ENCODE measurements at places on chromosomes 2 and 18.

GRCh38 chr2:17171446-17172049 lies 346.7 kb downstream of the RAD51AP2 start:
- DNase-seq = no peak

- no peak for DNase-seq
These were observed 143.1 kb upstream of the TTC39C start for GRCh38 chr18:23871410-23871809.

GRCh38 chr18:61892683-61893308 lies at the start of gene RNF152:
TSS of gene RNF152 (minus strand) at chr18:61893007. CDS start at chr18:61816463, 76,544 bp downstream.
- no peak for DNase-seq

DNA sequence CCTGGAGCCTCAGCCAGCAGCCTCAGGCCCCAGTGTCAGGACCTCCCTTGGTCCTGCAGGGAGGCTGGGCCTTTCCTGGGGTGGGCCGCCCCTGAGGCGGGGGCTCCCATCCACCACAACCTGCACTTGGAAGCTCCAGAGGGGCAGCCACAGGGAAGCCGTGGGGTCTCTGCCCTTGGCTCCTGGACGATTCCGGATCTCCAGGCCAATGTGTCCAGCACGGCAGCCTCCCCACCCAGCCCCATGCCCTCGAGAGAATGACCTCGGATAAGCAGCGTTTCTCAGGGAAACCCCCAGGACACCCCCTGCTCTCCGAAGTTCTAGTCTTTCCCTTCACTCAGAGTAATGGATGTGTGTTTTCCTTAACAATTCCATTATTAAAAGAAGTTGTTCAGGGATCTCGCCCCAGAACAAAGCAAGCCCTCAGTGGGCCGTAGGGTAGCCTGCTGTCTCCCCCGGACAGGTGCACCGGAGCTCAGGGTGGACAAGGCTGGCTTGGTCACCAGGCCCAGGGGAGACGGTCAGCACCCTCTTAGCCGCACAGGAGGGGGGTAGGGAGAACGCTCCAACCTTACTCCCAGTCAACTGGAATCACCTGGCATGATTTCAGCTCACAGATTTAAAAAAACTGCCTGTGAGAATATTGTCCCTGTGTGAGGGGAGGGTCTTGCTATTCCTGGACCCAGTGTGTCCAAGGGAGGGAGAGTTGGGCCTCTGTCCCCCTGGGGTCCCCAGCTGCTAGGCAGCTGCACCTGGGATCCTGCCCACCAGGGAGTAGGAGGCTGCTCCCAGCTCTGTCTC lies 72.2 kb upstream of the OTOS start:
- DNase-seq = no peak

- DNase-seq = no peak
These were observed 69.1 kb downstream of the CWC22 start for GRCh38 chr2:179938026-179938425.

GRCh38 chr18:77906103-77906892 lies 656.6 kb downstream of the GALR1 start:
- no peak for DNase-seq

- DNase-seq = no peak
These were observed 111.0 kb upstream of the ANKRD30BL start for GRCh38 chr2:132272713-132273112.

DNA sequence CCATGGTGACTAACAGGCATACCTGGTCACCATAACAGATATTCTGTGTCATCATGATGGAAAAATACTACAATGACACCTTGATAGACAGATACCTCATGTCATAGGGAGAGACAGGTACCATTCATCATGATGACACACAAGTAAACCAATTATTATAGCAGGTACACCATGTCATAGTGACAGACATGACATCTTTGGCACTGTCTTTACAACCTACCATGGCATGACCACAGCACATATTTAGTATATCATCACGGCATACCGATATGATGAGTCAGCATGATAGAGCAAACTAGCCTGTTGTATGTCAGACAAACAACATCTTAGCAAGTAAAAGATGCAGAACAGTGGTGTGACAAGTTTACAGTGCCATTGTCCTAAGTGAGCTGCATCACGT lies 101.3 kb upstream of the KLHL29 start:
- DNase-seq = no peak

DNA sequence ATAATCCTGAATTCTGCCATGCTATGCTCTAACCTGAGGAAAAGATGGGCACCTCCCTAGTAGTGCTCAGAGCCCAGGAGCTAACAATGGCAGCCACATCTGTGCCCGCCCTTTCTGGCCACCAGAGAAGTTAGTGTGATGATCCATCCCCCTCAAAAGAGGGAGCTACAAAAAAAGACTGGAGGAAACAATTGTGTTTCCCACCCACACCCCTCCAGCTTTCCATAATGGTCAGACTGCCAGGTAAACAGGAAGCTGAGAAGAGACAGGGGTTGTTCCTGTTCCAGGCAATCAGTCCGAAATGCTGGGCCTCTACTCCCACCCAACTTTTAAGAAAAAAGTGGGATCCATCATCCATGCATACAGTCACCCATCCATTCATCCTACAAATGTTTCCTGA lies 3.2 kb downstream of the TBC1D8 start:
- DNase-seq = no peak

- DNase-seq = no peak
These were observed 34.0 kb upstream of the CTIF start for GRCh38 chr18:48504819-48505218.

- no peak for DNase-seq
These were observed 6.9 kb downstream of the SCN7A start for GRCh38 chr2:166487171-166487570.

DNA sequence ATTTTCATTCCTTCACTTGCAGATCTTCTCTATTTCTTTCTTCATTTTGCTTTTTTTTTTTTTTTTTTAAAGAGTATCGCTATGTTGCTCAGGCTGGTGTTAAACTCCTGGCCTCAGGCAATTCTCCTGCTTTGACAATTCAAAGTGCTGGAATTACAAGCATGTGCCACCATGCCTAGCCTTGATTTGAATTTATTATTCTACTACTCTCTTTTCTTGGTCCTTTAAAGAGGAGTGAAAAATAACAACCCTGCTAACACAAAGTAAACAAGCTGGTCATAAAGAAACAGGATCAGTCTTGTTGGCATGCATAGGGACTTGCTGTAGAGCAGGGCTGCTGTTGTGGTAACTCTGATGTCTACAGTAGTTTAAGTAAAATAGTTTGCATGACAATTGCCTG lies 1615.3 kb upstream of the ZEB2 start:
- no peak for DNase-seq

DNA sequence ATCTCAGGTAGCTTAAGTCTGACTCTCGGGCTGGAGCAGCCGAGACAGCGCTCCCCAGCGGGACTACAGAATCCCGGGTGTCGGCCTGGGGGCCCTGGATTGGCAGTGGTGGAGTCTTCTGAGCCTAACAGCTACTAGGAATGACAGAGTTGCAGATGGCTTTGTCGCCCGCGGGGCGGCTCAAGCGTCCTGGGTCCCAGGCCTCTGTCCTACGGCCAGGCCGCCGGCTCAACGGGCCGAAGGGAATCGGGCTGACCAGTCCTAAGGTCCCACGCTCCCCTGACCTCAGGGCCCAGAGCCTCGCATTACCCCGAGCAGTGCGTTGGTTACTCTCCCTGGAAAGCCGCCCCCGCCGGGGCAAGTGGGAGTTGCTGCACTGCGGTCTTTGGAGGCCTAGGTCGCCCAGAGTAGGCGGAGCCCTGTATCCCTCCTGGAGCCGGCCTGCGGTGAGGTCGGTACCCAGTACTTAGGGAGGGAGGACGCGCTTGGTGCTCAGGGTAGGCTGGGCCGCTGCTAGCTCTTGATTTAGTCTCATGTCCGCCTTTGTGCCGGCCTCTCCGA lies 8.8 kb downstream of the SIX2 start:
- no peak for DNase-seq

- no peak for DNase-seq
These were observed 419.5 kb upstream of the CELF4 start for GRCh38 chr18:37985126-37985525.

- DNase-seq = no peak
These were observed 9.7 kb downstream of the COBLL1 start for GRCh38 chr2:164831887-164832286.

- DNase-seq = no peak
These were observed 195.3 kb upstream of the CDH2 start for GRCh38 chr18:28372186-28372585.

- DNase-seq = no peak
These were observed 135.9 kb downstream of the TPGS2 start for GRCh38 chr18:36692921-36693332.

GRCh38 chr2:24682304-24682703 lies 110.9 kb downstream of the PTRHD1 start:
- no peak for DNase-seq

DNA sequence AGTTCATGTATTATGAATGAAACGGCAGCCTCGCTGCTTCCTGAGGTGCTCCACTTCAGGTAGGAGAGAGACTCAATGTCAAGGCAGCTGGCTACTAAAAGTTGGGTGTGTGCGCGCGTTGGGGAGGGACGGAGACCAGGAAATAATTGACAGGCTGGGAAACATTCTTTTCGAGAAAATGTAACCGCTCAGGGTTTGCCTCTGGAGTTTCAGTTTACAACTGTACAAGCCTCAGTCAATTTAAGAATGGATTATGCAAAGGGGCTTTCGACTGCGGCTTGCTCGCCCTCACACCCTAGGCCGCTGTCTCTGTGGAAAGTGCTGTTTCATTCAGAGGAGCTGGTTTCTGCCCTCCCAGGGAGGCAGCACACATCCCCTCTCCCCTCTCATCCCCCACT lies 4.4 kb upstream of the SPRED2 start:
- no peak for DNase-seq

- no peak for DNase-seq
These were observed 73.5 kb downstream of the VAPA start for GRCh38 chr18:9987345-9987744.

GRCh38 chr2:200380091-200380561 lies 73.6 kb downstream of the SPATS2L start:
- no peak for DNase-seq

- no peak for DNase-seq
These were observed 71.5 kb downstream of the LTBP1 start for GRCh38 chr2:33018271-33018670.

GRCh38 chr2:53911434-53912189 lies 51.8 kb upstream of the GPR75 start:
- no peak for DNase-seq

- no peak for DNase-seq
These were observed 599.9 kb upstream of the POU3F3 start for GRCh38 chr2:104254017-104254416.

DNA sequence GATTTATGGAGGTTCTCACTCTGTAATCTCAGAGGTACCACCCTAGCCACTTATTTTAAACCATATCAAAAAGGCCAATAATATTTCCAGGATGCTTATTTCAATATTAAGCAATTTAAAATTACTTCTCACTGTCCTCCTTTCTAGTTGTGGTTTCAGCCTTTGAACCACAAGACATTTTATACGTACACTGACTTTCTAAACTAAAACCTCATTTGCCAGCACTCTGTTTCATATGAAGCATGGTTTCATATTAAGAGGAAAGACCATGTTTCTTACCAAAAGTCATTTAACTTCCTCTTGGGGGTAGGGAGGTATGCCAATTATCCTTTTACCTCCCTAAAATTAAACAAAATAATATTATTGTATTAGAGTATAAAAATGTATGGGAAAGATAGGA lies 399.8 kb downstream of the CDH7 start:
- no peak for DNase-seq

- no peak for DNase-seq
These were observed 24.8 kb upstream of the STAT1 start for GRCh38 chr2:191038741-191039140.

GRCh38 chr2:84965827-84966226 lies 5.1 kb upstream of the KCMF1 start:
- DNase-seq = no peak

GRCh38 chr2:98693477-98693876 lies 37.5 kb downstream of the MGAT4A start:
- DNase-seq = no peak

DNA sequence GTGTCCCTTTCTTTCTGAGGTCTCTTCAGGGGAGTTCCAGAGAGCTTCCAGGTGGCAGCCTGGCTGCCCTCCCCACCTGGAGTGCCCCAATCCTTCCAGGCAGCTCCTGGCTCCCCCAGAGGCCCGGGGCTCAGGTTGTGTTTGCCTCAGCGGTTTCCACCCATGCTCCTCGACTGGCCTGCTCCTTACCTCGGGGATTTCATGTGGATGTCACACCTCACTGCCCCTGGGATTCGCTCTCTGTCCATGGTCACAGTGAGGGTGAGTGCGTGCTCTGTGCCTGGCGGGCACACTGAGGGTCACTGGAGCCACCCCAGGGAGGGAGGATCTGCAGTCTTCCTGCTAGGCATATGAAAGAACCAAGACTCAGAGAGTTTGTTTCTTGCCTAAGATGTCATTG lies 2.1 kb upstream of the TOGARAM2 start:
- no peak for DNase-seq

GRCh38 chr2:178731300-178731699 lies 75.9 kb downstream of the TTN start:
- no peak for DNase-seq

- DNase-seq = no peak
These were observed 131.9 kb downstream of the GLI2 start for GRCh38 chr2:120867290-120868241.

DNA sequence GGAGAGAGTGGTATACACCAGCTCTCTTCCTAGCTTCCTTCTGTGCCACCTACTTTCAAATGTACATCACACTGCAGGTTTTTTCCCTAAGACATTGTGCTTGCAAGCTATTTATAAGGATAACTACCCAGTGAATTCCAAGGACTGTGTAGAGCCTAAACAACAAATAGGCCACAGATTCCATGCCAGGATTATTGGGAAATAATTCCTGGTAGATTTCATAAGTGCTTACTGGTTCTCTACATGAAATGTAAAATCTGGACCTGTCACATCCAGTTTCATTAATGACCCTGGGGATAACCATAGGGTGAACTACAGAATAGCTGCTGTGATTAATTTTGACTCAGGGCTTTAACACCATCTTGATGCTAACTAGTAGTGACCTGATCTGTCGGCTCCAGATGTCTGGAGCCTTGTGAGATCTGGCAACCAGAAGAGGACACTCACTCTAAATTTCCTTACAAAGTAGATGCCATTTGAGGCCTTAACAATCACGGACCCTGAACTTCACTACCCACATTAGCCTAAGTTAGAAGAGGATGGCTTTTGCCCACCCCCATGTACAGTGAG lies 34.3 kb upstream of the LGALSL start:
- no peak for DNase-seq

- no peak for DNase-seq
These were observed 1.8 kb downstream of the GLS start for GRCh38 chr2:190882411-190882766.

DNA sequence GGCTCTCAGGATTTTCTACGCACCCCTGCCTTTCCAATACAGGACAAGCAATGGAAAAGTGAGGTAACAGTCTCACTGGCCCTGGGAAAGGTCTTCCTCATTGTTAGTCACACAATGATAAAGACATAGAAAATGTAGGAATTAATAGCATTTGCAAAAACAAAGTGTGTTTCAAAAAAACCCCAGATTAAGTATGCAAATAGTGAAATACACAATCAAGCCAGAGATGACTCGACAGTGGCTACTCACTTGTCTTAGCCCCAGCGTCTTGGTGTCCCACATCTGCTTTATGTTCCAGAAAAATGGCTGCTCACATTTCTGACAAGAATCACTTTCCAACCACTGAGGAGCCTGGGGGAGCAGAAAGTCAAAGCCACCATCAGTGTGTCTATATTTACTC lies 47.0 kb upstream of the AP1S3 start:
- no peak for DNase-seq

- no peak for DNase-seq
These were observed 773 bp downstream of the CMPK2 start for GRCh38 chr2:6864923-6865345.

- no peak for DNase-seq
These were observed 51.9 kb downstream of the ESCO1 start for GRCh38 chr18:21548647-21549046.

- DNase-seq = peak; percentile 65
These were observed 564.4 kb downstream of the ZEB2 start for GRCh38 chr2:143955401-143956065.

- DNase-seq = no peak
These were observed 44.7 kb downstream of the THSD7B start for GRCh38 chr2:136809998-136810397.

All from skeletal muscle cell (primary cell).